Effector CD4-positive, alpha-beta T cell (primary cell): ENCODE measurements at places on chromosomes 16 and 17.

- no peak for DNase-seq
Observed at GRCh38 chr17:18156171-18156975, 27.3 kb upstream of the ALKBH5 start.

- DNase-seq: no peak
Observed at GRCh38 chr17:7484919-7485377, 782 bp downstream of the POLR2A start.

- peak; percentile 9 for DNase-seq
Observed at GRCh38 chr17:16352667-16353316, 477 bp downstream of the CENPV start.

GRCh38 chr16:49788572-49788971, 67.3 kb downstream of the ZNF423 start:
- no peak for DNase-seq

DNA sequence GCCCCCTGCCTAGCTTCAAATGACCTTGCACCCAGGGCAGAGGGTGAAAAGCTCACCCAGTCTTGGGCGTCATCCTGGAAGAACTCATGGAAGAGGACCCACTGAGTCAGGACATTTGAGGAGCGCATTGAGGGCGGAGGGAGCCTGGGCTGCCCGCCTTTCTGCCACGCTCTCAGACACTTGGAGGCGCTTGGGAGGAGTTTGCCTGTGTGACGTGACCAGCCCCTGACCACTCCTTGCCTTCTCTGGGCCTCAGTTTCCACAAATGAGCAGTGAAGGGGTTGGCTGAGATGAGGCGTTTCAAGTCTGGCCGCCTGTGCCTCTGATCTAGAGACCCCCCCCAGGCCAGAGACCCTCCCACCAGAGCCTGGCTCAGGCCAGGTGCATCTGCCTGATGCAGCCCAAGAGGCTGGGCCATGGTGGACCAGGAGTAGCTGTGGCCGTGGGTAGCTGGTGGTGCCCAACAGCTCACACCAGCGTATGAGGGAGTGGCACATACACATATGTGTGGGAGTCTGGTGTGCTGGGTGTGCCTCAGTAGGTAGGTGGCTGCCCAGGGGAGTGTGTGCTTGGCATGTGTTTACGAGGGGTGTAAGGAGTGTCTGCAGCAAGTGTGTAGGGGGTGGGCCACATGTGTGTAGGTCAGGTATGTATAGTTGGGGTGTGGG, 80.2 kb upstream of the TOB1 start:
- DNase-seq: no peak

DNA sequence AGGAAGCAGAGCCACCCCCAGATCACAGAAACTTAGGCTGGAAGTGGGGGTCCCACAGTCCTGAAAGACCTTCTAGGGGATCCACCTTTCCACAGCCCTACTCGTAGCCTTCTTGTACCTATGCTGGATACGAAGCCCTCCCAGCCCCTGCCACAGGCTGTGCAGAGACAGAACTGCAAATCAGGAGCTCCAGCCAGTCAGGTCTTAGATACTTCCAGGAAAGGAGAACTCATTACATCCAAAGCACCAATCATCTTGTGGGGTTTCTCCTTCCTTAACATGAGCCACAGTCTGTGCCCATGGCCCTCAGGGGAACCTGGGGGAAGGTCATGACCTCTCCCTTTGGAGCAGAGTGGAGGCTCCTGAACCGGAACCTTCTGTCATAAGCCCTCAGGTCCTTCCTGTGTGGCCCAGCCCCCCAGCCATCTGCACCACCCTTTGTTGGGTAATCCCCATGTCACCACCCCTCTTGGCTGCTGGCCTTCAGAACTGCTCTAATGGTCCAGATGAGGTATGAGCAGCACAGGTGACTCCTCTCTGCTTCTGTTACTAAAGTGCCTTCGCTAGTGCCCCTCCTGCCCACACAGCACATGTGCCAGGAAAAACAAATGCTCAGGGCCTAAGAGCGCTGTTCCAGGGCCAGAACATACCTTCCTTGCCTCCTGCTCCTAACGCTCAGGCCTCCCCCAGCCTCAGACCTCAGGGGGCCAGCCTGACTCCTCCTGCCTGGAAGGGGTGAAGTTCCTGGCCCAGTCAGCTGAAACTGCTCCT, 14.6 kb downstream of the SRCIN1 start:
- DNase-seq: no peak

GRCh38 chr16:30060836-30061554, 4.6 kb upstream of the ALDOA start:
- DNase-seq: no peak

DNA sequence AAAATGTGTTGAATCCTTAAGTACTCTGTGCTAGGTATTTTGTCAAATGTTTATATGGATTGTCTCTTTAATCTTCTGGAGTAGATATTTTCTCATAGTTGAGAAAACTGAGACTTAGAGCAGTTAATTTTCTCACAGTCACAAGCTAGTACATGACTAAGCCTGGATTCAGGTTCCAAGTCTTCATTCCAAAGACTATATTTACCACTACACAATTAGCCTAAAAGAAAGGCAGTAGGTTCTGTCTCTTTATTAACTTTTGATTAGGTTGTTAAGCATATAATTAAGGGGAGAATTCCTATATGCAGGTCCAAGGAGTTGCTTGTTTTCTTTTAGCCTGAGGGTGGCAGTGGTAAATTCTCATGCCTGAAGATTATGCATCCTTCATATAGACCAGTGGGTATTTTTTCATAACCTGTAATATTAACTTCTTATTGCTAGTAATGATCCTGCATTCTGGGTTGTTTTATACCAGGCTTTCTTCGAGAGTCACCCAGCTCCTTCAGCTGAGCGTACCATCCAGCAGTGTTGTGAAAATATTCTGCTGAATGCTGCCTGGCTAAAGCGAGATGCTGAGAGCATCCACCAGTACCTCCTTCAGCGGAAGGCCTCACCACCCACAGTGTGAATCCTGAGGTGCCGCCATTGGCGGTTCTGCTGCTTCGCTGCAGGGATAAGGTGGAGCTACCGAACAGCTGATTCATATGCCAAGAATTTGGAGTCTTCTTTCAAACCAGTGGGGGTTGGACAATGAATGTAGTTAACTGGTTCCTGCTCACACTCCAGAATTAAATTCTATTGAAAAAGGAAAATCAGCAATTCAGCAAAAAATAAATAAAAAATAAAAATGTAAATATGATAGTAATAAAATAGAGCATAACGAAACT, 28.2 kb upstream of the KPNB1 start:
- DNase-seq: no peak

- DNase-seq: no peak
Observed at GRCh38 chr16:78045865-78046581, 23.7 kb downstream of the CLEC3A start.

DNA sequence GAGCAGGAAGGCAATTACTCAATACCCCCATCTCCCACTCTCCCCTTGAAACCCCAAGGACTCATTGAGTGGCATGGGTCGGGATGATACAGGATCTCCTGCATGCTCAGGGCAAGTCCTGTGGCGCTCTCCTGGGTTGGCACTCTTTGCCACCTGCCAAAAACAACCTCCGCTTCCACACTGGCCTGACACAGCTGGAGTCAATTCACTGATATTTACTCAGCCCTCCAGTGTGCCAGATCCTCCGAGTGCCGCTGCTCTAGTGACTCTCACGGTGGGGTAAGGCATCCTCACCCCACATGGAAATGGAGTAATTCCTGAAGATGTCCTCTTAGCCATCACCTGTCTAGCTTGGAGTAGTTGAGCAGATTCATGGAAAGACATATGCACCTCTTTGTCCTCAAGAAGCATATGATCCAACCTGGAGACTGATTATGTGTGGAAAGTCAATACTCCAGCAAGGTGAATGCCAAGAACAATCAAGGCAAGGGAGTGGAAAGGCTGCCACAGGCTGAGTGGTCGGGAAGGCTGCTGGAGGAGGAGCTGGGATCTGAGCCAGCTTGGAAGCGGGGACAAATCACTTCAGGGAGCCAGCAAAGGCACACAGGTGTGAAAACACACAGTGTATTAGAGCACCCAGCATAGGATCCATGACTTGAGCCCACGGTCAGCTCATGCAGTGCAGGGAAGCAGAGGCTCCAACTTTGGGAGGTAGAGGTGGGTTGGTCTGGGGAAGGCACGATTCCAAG, 12.6 kb upstream of the GOSR2 start:
- DNase-seq: no peak

- DNase-seq: no peak
Observed at GRCh38 chr17:19705771-19706770, 10.3 kb downstream of the SLC47A2 start.

GRCh38 chr17:15171167-15172047, 93.7 kb downstream of the PMP22 start:
- no peak for DNase-seq

DNA sequence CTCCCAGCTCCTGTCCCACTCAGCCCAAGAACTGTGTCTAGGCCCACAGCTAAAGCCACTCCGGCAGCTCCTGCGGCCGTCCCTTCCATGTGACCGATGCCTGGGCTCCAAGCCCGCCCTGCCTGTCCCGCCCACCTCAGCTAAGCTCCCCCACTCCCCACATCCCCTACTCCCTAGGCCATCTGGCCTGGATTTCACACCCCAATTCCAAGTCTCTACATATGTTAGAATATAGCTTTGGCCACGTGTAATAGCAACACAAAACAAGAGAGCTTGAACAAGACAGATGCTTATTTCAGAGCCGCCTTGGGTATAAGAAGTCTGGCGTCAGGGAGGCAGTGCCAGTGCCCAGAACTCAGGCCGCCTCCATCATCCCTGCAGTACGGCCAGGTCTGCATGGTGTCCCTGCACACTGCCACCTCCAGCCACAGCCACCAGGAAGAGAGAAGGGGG, 30.0 kb upstream of the USP22 start:
- no peak for DNase-seq

DNA sequence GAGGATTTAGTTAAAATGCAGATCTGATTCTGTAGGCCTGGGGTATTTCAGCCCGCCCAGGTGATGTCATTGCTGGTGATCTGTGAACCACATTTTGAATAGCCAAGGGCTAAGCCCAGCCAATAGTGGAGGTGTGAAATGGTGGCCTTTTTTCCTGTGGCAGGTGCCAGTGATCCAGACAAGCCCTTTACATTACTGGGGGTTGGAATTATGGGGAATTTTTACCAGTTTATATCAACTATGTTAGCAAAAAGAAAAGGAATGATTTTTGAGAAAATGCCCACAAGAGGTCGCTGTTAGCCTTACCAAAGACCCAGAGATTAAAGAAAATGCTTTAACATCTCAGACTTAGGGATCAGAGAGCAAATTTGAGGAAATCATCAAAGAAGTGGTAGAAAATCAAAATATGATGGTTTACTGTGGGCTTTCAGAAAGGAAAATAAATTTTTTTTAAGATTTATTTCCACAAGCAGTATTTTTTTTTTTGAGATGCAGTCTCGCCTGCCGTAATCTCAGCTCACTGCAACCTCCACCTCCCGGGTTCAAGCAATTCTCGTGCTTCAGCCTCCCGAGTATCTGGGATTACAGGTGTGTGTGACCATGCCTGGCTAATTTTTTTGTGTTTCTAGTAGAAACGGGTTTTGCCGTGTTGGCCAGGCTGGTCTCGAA, 3.9 kb downstream of the VPS35L start:
- peak; percentile 24 for DNase-seq

GRCh38 chr17:65078441-65079160, 22.1 kb upstream of the GNA13 start:
- no peak for DNase-seq

- peak; percentile 88 for DNase-seq
Observed at GRCh38 chr16:28494121-28494851, at the start of gene APOBR. Gene APOBR, plus strand, starts transcription at chr16:28494643. Its CDS starts 39 bp downstream, at chr16:28494682.

DNA sequence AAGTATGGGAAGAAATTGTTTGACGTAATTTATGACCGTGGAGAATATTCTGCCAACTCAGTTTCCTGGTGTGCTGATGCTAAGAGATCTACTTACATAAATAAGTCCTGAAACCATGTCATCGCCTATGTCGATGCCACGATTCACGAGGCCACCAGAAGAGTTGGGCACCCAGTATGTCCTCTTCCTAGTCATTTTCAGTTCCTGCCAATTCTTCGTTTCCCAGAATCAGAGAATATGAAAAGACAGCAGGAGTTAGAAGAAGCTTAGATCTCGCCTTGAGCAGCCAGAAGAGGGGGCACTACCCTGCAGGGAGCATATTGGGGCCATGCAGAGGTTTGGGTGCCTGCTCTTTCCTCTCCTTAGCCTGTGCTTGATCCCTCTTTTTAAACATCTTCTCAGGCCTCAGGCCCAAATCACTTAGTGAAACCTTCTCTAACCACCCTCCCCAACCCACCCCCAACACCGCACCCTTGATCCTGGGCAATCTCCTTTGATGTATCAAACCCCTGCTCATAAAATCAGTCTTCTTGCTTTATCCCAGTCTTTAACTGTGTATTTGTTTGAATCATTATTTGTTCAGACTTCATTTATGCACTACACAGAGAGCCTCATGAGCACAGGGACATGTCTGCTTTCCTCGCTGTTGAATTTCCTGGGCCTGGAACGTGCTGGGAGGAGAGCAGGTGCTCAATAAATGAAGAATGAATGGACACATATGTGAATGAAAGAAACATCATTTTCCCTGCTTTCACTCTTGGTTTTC, 12.2 kb upstream of the LONP2 start:
- no peak for DNase-seq

GRCh38 chr16:89194340-89195311, 5.7 kb downstream of the SLC22A31 start:
- no peak for DNase-seq

GRCh38 chr17:2380950-2381649, 19.8 kb downstream of the MNT start:
- DNase-seq: no peak

GRCh38 chr17:68972119-68972704, 17.0 kb upstream of the ABCA8 start:
- no peak for DNase-seq

DNA sequence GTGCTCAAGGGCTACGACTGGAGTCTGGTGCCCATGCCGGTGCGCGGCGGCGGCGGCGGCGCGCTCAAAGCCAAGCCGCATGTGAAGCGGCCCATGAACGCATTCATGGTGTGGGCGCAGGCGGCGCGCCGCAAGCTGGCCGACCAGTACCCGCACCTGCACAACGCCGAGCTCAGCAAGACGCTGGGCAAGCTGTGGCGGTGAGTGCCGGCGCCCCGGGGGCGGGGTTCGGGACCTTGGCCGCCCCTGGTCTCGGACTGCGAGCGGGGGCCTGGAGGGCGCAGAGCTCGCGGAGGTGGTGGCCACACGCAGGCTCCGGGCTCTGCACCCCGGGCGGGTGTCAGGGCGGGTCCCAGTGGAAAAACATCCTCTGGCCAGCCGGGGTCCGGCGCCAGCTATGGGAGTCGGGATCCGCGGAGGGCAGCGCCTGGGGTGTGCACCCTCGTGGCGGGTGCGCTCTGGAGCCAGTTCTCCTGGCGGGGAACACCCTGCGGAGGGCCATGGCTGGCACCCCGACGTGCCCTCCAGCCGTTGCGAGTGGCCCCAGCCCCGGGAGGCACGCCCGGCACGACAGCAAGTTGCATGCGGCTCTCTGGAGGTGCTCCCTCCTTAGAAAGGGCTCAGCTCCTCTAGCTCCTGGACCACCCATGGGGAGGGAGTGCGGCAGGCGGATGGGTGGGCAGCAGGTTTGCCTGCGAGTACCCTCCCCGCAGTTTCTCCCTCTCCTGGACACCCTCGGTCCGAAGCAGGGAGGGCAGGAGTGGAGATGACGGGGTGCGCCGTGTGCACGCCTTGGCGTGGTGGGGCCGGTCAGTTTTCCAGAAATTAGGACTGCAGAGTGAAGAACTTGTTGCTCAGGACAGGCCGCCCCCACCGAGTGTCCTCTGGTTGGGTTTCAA, 824 bp downstream of the SOX8 start:
- no peak for DNase-seq
